ENCODE measurements at places on chromosomes 4 and X. TPM values are rescaled to one million over a fixed set of nuclear protein-coding genes. Genes with fewer than 3 reads are reported as not detected.

- no peak for DNase-seq
Observed at GRCh38 chr4:78149751-78150542, 92.8 kb downstream of the FRAS1 start.

The EDA2R gene
- total RNA-seq, result 5.9 TPM

- no peak for DNase-seq
Observed at GRCh38 chr4:6441202-6441582, 31.2 kb downstream of the PPP2R2C start.

GRCh38 chr4:180528003-180528402 is 1715.2 kb upstream of the TENM3 start:
- no peak for DNase-seq

GRCh38 chrX:134999469-134999868 is 8.7 kb downstream of the SMIM10 start:
- no peak for DNase-seq

- DNase-seq, result peak; percentile 58
Observed at GRCh38 chr4:76611616-76612207, 176.7 kb downstream of the SHROOM3 start.

All from aorta (tissue), 5 donors.